ENCODE measurements at places on chromosomes 3 and 15. TPM values are rescaled to one million over a fixed set of nuclear protein-coding genes. Genes with fewer than 3 reads are reported as not detected.

The BTBD1 gene
- polyA plus RNA-seq: 49.7 TPM

The CASR gene
- polyA plus RNA-seq: not detected

The CPLX3 gene
- not detected for polyA plus RNA-seq

The SCAANT1 gene
- polyA plus RNA-seq: not detected

The TFG gene
- polyA plus RNA-seq: 54.5 TPM

The KLF15 gene
- not detected for polyA plus RNA-seq

The GASK1A gene
- polyA plus RNA-seq: not detected

The ROPN1 gene
- not detected for polyA plus RNA-seq

The CCR3 gene
- polyA plus RNA-seq: 0.15 TPM

The TLR9 gene
- 10.4 TPM for polyA plus RNA-seq

The SLC41A3 gene
- 18.1 TPM for polyA plus RNA-seq

The ABI3BP gene
- not detected for polyA plus RNA-seq

The COL8A1 gene
- polyA plus RNA-seq: not detected

The IL20RB gene
- not detected for polyA plus RNA-seq

The CAMP gene
- polyA plus RNA-seq: 1.1 TPM

The GHSR gene
- polyA plus RNA-seq: not detected

The PLA2G4E gene
- not detected for polyA plus RNA-seq

The SLC12A8 gene
- not detected for polyA plus RNA-seq

The ACKR4 gene
- not detected for polyA plus RNA-seq

The GUCA1C gene
- polyA plus RNA-seq: not detected

The DUOXA2 gene
- polyA plus RNA-seq: not detected

The CLCN2 gene
- polyA plus RNA-seq: 0.53 TPM
